ENCODE measurements at places on chromosomes 1 and 21. TPM values are rescaled to one million over a fixed set of nuclear protein-coding genes. Genes with fewer than 3 reads are reported as not detected.

The CFHR5 gene
- not detected for polyA plus RNA-seq

The DMRTA2 gene
- polyA plus RNA-seq: not detected

The THEM5 gene
- polyA plus RNA-seq: not detected

The PRMT6 gene
- 16.2 TPM for polyA plus RNA-seq

The EXO1 gene
- polyA plus RNA-seq: 0.16 TPM

The SZT2 gene
- polyA plus RNA-seq: 2.4 TPM

GRCh38 chr1:93844262-93845045, 34.6 kb downstream of the DNTTIP2 start:
- no peaks in the 10 kb centered on the region for H3K36me3 ChIP-seq
- no peaks in the 10 kb centered on the region for H3K27me3 ChIP-seq
- no peak overlapping the region for H3K27ac ChIP-seq
- no peak overlapping the region for H3K4me3 ChIP-seq

GRCh38 chr1:228913626-228914414, 178.5 kb downstream of the RHOU start:
- peaks cover 8% of the 10 kb centered on the region for H3K4me1 ChIP-seq
- no peak overlapping the region for H3K27ac ChIP-seq
- H3K4me3 ChIP-seq: no peak overlapping the region
- H3K27me3 ChIP-seq: no peaks in the 10 kb centered on the region
- no peak for DNase-seq

DNA sequence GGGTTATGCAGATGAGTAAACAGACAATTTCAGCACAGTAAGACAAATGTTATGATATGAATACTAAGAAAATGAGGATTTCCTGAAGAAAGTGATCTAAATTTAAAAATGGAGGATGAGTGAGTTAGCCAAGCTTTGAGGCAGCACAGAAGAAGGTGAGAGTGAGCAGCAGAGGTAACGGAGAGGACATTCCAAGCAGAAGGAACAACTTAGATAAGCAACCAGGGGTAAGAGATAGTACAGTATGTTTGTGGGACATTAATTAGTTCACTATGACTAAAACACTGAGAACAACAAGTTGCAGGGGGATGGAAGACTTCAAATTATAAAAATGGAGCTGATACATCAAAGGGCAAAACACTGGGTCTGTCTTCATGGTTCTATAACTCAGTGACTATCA, 22.8 kb downstream of the PRPF38A start:
- no peak overlapping the region for H3K27ac ChIP-seq
- H3K4me3 ChIP-seq: no peak overlapping the region
- peaks cover 61% of the 10 kb centered on the region for H3K36me3 ChIP-seq
- no peak for DNase-seq

- no peak for DNase-seq
- H3K27ac ChIP-seq: no peak overlapping the region
- H3K4me1 ChIP-seq: peaks cover 19% of the 10 kb centered on the region
- no peaks in the 10 kb centered on the region for H3K27me3 ChIP-seq
- no peaks in the 10 kb centered on the region for H3K36me3 ChIP-seq
Observed at GRCh38 chr1:230195199-230195598, 128.2 kb downstream of the GALNT2 start.

DNA sequence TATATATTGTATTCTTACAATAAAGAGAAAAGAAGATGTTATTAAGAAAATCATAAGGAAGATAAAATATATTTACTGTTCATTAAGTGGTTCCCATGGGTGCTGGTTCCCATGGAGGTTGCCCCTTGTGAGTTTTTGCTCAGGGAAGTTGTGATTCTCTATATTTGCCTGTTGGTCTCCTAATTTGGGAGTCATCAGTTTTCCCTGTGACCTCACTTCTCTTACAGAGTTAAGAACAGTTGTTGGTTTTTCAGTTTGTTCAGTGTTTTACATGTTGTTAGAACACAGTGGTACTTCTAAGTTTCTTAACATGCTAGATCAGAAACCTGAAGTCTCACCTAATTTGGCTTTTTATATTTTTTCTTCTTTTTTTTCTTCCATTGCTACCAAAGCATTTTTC, 109.2 kb downstream of the OSBPL9 start:
- no peak overlapping the region for H3K4me3 ChIP-seq
- no peak for DNase-seq
- H3K27me3 ChIP-seq: no peaks in the 10 kb centered on the region
- H3K4me1 ChIP-seq: peaks cover 32% of the 10 kb centered on the region
- no peaks in the 10 kb centered on the region for H3K36me3 ChIP-seq

Measured in CD14-positive monocyte (primary cell).